ENCODE measurements at places on chromosomes 3 and 15.
A peak's percentile ranks its signal among the peaks of the same experiment; 100 is the strongest.

DNA sequence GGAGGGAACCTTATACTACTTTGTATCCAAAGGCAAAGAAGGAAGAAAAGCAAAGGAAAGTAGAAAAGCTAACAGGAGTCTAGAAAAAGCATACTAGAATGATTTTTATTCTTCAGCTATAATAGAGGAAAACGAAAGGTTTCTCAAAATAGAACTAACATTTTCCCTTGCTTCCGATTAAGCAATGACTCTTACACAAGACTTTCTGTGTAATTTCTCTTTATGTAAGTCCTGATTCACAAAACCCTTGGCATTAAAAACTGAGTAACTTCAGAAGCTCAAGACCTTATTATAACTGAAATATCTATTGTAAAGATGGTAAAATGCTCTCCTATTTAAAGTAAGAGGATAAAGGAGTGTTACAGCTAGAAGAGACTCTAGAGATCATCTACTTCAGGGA, 97.4 kb downstream of the DTWD1 start:
- no peak for DNase-seq

- DNase-seq, result no peak
Observed at GRCh38 chr3:94082391-94082937, 19.6 kb downstream of the NSUN3 start.

DNA sequence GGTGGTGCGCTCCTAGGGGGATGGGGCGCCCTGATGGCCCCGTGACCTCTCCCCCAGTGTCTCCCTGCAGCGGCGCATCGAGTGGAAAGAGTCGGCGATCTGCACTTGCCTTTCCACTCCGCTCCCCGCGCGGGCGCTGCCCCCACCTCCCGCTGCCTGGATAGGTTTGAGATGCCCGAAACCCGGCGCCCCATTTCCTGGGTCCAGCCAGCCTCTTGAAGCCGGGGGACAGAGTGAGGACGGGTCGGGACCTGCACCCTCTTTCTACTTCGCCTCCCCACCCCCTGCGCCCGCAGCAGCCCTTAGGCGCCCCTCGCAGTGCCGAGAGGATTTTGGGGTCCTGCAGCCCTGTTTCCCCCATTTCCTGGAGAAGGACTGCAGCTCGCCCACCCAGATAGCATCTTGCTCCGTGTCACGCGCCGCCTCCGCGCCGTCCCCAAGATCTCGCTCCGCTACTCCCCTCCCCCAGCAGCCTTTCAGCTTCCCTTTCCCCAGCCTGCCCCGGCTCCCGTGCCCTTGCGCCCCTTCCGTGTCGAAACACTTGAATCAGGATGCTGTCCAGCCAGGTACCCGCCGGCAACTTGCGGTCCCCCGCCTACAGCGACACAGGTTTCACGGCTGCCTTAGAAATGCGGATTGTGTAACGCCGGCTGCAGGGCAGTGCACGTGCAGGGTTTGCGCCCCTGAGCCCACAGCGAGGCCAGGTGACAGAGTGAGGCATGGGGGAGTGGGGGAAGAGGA, 519 bp downstream of the ABHD6 start:
- peak; percentile 65 for DNase-seq

- no peak for DNase-seq
Observed at GRCh38 chr15:50227076-50227475, 38.5 kb downstream of the HDC start.

GRCh38 chr3:62922326-62922725, 47.1 kb upstream of the CADPS start:
- DNase-seq, result no peak

DNA sequence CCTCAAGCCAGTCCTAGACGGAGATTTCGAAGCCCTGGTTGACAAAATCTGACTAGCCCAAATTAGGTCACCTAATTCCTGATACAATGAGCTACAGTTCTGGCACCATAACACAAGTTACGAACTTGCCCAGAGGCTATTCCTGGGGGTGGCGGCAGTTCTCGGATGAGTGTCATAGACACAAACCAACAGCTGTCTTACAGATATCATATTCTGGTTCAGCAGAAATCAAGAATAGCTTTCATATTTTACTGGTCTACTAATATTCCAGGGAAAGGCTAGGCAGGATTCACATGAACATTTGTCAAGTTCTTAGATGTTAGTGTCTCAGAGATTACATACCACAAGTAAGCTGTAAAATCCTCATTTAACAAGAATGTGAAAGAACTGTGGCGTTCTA, 8.8 kb downstream of the ANAPC13 start:
- DNase-seq, result no peak

- no peak for DNase-seq
Observed at GRCh38 chr3:9887480-9887879, 2.9 kb upstream of the JAGN1 start.

DNA sequence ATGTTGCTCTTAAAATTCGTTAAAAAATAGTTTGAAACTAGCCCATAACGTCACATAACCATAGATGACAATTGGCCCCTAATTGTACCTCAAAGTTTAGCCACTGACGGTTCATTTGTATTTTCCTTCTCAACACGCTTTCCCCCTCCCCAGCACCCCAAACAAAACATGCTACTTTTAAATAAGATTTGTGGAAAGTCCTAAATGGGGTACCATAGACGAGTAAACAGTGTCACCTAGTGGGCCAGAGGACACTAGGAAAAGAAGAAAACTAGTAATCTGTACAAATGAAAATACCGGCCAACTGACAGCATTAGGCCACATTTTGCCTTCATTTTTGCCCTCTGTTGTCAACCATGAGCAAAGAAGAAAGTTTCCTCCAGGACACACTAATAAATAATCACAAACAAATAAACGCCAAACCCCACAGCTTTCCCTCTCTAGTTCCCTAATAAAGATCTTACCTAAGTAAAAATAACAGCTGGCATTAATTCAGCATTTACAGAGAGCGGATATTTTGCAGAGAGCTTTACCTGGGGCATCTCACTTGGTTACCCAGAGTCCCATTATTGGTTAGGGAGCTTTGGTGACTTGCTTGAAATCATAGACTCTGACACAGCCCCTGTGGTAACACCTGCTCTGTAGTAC, 175.1 kb upstream of the ATP11B start:
- no peak for DNase-seq

- no peak for DNase-seq
Observed at GRCh38 chr15:70259640-70260508, 162.2 kb upstream of the TLE3 start.

DNA sequence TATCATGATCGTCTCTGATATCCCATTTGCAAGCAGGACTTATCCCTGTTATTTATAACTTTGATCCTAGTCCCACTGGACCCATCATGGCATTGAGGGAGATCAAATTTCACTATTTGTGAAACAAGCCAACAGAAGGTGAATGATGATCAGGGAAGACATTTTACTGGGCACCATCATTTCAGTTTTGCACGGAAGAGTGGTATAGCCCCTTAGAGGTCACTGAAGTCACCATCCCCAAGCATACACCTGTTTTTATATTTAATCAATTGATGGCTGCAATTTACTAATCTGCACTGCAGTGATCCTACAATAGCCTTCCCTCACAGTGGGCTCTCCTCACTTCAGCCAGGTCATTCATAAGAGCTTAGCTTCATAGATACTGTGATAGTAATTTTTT, 132.4 kb downstream of the FHIT start:
- no peak for DNase-seq

DNA sequence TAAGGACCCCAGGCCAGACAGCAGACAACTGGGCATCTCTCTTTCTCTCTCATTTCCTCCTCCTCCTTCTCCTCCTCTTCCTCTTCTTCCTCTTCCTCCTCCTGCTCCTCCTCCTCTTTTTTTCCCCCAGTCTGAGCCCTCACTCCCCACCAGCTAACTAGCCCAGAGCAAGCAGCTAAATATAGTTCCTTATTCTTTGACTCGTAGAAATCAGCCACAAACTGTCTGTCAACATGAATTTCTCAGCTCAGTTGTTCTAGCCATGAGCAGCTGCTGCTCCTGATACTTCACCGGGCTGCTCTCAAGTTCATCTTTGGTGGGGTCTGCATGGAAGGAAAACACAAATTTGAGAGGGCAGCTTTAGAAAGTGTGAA, 19.2 kb upstream of the LOXL1 start:
- DNase-seq, result no peak

- no peak for DNase-seq
Observed at GRCh38 chr3:119408243-119408950, 55.0 kb downstream of the TMEM39A start.
